ENCODE measurements at places on chromosomes 2 and 18. TPM values are rescaled to one million over a fixed set of nuclear protein-coding genes. Genes with fewer than 3 reads are reported as not detected.

DNA sequence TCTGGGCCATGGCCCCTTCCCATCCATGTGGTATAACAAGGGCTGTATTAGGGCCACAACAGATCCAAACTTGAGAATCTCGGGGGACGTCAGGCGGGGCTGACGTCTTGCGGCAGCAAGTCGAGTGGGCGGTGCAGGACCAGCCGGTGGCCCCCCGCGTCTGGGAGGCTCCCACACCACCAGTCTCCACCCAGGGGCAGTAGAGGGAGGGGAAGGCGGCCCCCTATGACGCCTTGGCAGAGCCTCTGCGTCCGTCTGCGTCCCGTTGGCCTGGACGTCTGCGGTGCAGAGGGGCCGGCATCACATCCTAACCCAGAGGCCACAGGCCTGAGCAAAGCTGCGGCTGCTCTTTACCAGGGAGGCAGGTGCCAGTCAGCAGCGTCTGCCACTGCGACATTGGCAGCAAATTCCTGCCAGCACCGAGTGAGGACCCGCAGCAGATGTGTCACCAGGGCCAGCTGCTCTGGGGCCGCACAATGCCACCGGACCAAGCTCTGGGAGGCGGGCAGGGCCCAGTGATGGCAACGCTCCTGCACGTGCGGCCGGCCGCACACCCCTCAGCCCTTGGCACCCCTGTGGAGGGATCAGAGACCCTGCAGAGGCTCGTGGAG lies 73.8 kb downstream of the KCNG2 start:
- no peak for DNase-seq

- DNase-seq: peak; percentile 28
These were observed 64.7 kb upstream of the HAAO start for GRCh38 chr2:42856891-42857632.

DNA sequence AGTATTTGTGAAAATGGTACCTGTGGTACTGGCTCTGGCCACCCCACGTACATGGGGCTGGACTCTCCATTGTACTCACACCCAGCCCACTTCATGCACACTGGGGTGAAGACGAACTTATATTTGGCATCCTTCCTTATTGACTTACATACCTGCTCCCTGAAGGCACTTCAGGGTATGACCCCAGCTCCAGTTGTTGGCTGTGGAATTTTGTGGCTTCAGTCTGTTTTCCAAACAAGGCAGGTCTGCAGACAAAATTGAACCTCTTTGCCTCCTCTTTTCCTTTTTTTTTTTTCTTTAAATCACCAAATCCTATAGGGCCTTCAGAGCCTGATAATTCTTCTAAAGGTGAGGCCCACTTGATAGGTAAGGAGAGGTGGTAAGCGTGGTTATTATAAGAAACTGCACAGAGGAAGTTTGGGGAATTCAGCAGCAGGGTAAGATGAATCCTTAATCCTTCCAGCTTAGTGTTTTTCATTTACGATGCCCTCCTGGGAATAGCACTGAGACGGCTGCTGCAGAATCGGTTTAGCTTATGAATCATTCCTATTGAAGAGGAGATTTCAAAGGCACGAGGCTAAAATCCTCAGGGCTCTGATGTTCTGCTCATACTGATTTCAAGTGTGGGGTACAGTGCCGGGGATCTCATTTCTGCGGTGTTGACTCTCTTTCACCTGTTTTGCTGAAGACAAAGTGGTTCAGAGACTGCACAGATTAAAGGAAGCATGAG lies 55.2 kb downstream of the KIF5C start:
- DNase-seq: no peak

DNA sequence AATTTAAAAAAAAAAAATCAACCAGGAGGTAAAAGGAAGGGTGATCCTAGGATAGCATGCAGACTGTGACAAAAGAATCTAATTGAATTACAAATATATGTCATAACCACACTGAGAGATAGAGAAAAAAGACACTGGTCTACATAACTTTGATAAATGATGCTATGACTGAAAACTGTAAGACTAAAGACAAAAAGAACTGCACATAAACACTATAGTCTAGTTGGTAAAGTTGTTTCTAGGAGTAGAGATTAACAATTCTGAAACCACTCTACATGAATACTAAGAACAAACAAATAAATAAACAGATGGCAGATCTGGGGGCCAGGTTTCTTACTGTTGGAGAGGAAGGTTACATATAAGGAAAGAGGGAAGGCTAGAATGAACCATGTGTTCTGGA lies 14.6 kb upstream of the CHAC2 start:
- DNase-seq: no peak

GRCh38 chr2:17093712-17094111 lies 424.5 kb downstream of the RAD51AP2 start:
- DNase-seq: no peak

DNA sequence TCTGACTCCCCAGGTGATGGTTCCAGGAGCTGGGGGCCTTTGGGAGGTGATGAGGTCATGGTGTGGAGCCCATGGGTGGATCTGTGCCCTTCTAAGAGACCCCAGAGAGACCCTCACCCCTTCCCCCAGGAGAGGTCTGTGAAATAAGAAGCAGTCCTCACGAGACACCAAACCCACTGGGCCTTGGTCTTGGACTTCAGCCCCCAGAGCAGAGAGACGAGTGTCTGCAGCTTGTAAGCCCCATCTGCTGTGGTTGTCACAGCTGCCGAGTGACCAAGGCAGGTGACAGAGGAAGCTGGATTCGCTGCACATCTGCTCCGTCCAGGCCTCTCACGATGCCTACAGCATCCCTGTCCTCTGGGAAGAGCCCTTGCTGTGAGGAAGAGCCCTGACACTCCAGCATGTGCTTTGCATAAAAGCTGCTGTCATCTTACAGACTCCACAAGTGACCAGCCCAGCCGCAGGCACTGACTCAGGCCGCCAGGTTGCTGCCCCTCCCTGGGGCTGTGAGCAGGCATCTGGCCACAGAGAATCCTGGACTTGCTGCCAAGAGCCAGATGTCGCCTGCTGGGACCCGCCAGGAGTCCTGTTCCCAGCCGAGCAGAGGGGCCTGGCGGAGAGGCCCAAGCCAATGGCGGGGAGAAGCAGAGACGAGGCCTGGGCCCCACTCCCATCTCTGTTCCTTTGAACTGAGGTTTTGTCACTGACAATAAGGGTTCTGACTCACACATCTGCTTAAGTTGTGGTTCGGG lies 150.8 kb downstream of the PXDN start:
- peak; percentile 76 for DNase-seq

GRCh38 chr2:113700186-113700841 lies 56.1 kb downstream of the SLC35F5 start:
- DNase-seq: no peak

GRCh38 chr2:96533292-96534073 lies 3.1 kb upstream of the ARID5A start:
- DNase-seq: peak; percentile 33

- no peak for DNase-seq
These were observed 125.8 kb downstream of the GALNT14 start for GRCh38 chr2:31012406-31012805.

- peak; percentile 10 for DNase-seq
These were observed 35.4 kb downstream of the STAT4 start for GRCh38 chr2:191115391-191115790.

DNA sequence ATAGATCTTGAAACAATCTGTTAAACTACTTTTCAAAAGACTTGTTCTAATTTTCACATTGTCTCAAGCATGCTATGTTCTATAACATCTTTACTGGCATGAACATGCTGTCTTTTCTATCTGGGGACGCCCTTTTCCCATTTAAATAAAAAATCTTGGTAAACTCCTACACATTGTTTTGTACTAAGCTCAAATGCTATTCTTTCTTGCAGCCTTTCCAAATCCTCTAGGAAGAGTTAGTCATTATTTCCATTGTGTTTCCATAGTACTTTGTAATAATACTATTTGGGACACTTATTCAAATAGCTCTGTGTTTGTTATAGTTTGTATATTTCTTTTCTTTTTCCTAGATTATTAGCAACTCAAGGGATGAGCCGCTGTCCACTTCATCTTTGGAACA lies 828.6 kb upstream of the FSHR start:
- no peak for DNase-seq

DNA sequence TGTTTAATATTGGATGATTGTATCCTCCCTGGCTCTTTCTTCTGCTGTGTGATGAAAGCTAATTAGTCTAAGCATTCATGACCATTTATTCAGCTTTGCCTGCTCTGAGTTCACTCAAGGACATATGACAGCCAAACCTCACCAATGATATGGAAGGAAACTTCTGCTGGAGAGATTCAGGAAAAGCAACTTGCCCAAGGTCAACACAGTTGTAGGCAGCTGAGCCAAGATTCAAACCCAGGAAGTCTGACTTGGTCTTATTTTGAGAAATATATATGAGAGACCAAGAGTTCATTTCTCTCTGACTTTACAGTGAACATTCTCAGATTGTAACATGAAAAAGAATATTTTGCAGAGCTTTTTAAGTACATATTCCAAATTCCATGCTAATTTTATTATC lies 1588.5 kb upstream of the PIK3C3 start:
- DNase-seq: no peak

- no peak for DNase-seq
These were observed 190.1 kb downstream of the LNPK start for GRCh38 chr2:175811971-175812370.

- peak; percentile 50 for DNase-seq
These were observed 34.8 kb upstream of the MGAT5 start for GRCh38 chr2:134218930-134219658.

DNA sequence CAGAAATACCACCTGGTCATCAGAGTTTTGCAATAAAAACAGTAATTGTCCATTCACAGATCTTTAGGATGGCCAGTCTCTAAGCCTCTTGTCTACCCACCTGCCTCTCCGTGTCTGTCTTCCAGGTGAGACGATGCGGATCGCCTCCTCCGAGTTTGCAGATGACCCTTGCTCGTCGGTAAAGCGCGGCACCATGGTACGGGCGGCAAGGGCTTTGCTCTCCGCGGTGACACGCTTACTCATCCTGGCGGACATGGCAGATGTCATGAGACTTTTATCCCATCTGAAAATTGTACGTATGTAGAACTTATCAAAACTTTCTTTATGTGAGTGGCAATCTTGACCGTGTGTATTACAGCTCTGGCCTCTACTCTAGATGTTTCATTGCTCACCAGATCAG lies 345.0 kb downstream of the CTNNA2 start:
- no peak for DNase-seq

DNA sequence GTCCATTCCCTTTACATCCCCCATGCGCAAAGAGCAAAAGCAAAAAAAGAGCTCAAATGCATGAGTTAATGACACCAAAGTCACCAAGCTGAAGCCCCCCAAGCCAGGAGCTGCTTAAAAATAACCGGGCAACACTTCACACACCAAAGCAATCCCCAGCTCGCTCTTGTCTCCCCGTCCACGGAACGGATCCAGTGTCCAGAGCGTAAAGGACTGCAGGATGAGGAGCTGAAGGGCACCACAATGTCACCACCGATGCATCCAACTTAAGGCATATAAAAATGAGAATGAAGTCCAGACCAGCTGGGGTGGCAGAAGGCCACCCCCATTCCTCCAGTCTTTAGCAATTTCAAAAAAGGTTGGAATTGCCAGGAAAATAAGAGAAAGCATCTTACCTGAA lies 8.7 kb downstream of the SMAD7 start:
- no peak for DNase-seq

DNA sequence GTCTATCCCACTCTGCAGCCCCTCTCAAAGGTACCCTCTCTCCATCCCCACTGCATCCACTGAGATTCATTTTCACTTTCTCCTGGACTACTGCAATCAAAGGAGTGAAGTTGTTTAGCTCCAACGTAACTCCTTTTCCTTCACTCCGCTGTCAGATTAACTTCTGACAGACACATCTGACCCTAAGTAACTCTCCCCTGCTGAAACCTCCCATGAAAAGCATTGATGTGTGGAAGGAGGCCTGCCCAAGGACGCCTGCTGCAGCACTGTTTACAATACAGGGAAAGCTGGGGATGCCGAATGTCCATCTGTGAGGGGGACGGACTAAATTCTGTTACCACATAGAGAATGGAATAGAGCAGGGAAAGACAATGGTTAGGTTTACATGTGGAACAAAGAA lies 114.8 kb downstream of the TMEM163 start:
- peak; percentile 26 for DNase-seq

The ITPRIPL1 gene
- total RNA-seq: 4.2 TPM

The FLACC1 gene
- total RNA-seq: 0.45 TPM

The CCL20 gene
- 1.4 TPM for total RNA-seq

All from renal cortical epithelial cell (primary cell).